ENCODE measurements at places on chromosomes 5 and 9. TPM values are rescaled to one million over a fixed set of nuclear protein-coding genes. Genes with fewer than 3 reads are reported as not detected.

The TLE1 gene
- 41.6 TPM for total RNA-seq

The SLC35D2 gene
- 26.3 TPM for total RNA-seq

The EIF4E1B gene
- total RNA-seq: not detected

The TMEFF1 gene
- 19.6 TPM for total RNA-seq

The SLC6A18 gene
- total RNA-seq: not detected

The CCDC192 gene
- total RNA-seq: not detected

The ZNF346 gene
- 12.1 TPM for total RNA-seq

The SLC6A3 gene
- not detected for total RNA-seq

The NEURL1B gene
- total RNA-seq: 5.3 TPM

The PCDHB7 gene
- 0.05 TPM for total RNA-seq

The OTULINL gene
- total RNA-seq: 0.05 TPM

The PLAC8L1 gene
- total RNA-seq: not detected

The HACD4 gene
- 6.1 TPM for total RNA-seq

The HK3 gene
- total RNA-seq: not detected

The HTR1A gene
- not detected for total RNA-seq

The PCDHA1 gene
- not detected for total RNA-seq

The NIM1K gene
- not detected for total RNA-seq

The ZNF483 gene
- total RNA-seq: 0.69 TPM

The LRRTM2 gene
- 0.47 TPM for total RNA-seq

Measured in mammary microvascular endothelial cell (primary cell).